Kasumi-1 (cell line): ENCODE measurements at places on chromosomes 3 and 15.

GRCh38 chr15:27017168-27017809 is 46.3 kb downstream of the GABRG3 start:
- peak; percentile 62 for DNase-seq

DNA sequence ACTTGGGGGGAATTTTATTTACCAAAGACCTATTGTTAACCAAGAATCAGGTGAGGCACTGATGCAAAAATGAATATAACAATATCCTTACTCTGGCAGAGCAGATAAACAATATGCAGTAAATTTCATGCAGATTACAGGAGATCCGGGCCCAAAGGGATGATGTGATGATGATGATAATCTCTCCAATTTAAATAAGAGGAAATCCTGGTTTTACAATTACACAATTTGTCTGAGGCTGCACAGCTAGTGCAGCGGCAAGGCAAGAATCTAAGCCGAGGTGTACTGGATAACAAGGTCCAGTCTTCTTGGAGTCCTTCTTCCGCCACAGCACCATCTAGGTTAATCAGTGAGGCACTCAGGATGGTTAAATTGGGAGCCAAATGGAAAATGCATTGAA is 2.4 kb upstream of the MESD start:
- no peak for DNase-seq

DNA sequence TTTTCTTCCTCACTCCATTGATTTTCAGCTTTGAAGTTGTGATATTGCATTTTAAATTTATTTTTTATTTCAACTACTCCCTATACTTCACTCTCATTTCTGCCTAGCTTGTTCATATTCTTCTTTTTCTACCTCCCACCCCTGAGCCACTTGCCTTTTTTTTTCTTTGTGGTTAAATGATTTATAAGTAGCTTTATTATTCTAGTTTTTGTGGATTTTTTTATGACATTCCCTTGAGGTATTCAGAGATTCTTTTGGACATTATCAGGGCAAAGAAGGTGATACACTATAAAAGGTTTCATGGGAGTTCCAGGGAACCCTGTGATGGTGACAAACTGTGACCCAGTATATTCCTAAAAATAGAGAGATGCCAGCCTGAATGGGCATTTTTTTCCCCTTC is 3.3 kb downstream of the C15orf61 start:
- no peak for DNase-seq

GRCh38 chr3:120177151-120177550 is 82.9 kb upstream of the GSK3B start:
- no peak for DNase-seq

DNA sequence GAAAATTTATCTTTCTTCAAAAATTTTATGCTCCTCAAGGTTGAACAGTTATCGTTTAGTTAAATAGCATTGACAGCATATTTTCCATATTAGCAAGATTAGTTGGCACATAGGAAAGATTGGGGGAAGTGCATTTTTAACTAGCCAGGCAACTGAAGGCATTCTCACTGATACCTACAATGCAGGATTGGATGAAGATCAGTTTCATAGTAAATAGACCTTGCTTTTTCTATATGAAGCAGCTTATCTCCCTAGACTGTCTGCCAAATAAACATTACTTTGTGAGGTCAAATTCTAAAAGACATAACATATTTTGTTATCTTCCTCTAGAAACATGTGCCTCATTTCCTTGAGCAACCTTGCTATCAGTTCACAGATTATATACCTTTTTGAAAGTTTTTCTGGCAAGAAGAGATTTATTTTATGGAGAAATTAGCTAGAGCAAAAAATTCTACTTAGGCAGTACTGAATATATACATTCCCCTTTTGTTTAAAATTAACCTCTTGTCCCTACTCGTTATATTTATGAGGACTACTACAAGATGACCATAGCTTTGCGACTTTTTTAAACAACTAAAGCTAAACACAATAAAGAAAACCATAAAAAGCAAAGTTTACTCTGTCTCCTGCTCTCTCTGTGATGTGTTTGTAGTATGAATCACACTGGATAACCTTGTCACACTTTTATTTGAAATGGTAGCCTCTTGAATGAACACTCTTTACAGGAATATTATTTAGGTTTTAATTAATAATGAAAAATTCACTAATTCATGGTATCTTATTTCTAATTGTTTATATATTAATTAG is 654.9 kb upstream of the TBL1XR1 start:
- DNase-seq = no peak

- DNase-seq = no peak
Observed at GRCh38 chr3:110106805-110107204, 769.5 kb upstream of the DPPA4 start.

DNA sequence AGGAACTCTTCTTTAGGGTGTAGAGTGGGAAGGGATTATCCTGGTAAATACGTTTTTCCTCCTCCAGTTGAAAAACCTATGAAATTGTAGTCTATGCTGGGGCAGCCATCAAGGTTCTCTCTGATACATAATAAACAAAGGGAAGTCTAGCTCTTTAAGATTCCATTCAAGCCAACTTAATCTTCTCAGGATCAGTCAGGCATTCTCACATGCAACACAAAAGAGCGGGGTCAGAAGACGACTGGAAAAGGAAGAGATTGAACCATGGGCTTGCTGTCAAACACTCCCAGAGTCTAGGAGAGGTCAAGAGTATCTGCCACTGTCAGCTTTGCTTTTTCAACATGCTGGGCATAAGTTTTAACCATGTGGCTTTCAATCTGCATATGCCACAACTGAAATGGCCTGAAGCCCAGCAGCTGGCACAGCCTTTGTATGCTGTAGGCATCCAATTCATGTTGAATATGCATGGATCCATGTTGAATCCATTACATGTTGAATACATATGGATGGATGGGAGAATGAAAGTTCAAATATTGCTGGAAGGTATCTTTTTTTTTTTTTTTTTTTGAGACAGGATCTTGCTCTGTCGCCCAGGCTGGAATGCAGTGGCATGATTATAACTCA is 8.5 kb downstream of the TRAT1 start:
- no peak for DNase-seq

DNA sequence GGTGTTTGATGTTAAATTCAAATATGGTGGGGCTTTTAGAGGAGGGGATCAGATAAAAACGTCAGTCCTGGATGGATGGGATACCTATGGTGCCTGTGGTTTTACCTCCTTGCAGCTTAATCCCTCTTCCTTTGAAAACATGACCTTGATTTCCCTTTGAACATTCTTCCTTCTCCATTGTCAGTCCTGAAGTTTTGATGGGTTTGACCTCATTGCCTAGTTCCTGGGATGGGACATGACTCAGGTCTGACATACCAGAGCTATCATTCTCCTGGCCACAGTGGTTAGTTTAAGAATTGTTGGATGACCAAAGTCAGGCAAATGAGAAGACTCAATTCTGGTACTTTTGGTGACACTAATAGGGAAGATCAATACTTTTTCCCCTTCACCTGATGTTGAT is 87.2 kb downstream of the PRICKLE2 start:
- DNase-seq = no peak

DNA sequence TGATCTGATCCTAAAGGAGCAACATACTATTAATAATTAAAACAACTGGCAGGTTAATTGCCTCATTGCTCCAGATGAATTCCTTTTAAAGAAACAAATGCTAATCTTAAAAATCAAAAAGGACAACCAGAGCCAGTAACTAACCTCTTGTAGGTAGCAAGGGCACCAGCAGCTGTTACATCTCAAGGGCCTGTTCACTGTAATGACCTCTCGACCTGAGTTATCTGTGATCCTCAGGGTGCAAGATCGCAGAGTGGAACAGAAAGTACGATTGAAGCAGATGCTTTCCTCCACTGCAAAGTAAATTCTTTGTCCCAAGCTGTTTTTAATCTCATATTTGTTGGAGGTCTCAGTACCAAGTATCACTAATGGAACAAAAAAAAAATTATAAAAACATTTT is 11.4 kb downstream of the PLSCR5 start:
- no peak for DNase-seq

DNA sequence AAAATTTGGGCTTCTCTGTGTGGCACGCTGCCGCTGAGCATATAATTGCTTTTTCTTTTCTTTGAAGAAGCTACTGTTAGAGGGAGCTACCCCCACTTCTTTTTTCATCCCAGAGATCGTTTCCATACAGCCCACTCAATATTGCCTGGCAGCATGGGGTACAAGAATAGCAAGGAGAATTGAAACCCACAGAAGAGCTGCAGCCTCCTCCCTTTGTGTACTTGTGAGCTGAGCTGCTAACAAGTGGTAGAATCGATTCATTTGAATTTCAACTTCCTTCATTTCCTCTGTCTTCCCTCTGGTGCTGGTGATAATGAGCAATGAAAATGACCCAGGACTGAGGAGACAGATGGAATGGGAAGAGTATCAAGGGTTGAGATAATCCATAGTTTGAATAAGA is 64.9 kb downstream of the LRRC3B start:
- no peak for DNase-seq
